SJSA1 (cell line): ENCODE measurements at places on chromosomes 12 and 14. TPM values are rescaled to one million over a fixed set of nuclear protein-coding genes. Genes with fewer than 3 reads are reported as not detected.

Gene PLEKHD1
- 0.03 TPM in 1 of 2 replicates, not detected in the other for total RNA-seq

Gene INHBC
- 0.18 and 0.88 TPM in 2 replicates for total RNA-seq

Gene PMCH
- total RNA-seq, result not detected in 2 replicates

Gene SERPINA12
- total RNA-seq, result not detected in 2 replicates

Gene LMO3
- not detected in 2 replicates for total RNA-seq

Gene SYNDIG1L
- not detected in 2 replicates for total RNA-seq

Gene NRL
- 1.4 TPM in 1 of 2 replicates, not detected in the other for total RNA-seq

Gene GARIN6
- not detected in 2 replicates for total RNA-seq

Gene MMP17
- 3.1 and 3.4 TPM in 2 replicates for total RNA-seq

Gene PTCSC3
- not detected in 2 replicates for total RNA-seq

Gene TOMM20L
- total RNA-seq, result not detected in 2 replicates

Gene SPRING1
- 21.1 and 25.4 TPM in 2 replicates for total RNA-seq

Gene CCDC184
- 10.1 and 11.9 TPM in 2 replicates for total RNA-seq

Gene PPP4R4
- 0.50 and 1.00 TPM in 2 replicates for total RNA-seq

Gene MIP
- total RNA-seq, result 0.08 TPM in 1 of 2 replicates, not detected in the other

Gene TMEM19
- 42.6 and 54.4 TPM in 2 replicates for total RNA-seq

Gene MYL6B
- total RNA-seq, result 71.9 and 97.8 TPM in 2 replicates

Gene HNF1A
- not detected in 2 replicates for total RNA-seq

Gene SERPINA1
- 3.9 and 6.9 TPM in 2 replicates for total RNA-seq

Gene RNASE2
- total RNA-seq, result not detected in 2 replicates

Gene SLC17A8
- not detected in 2 replicates for total RNA-seq

Gene SLCO1B1
- total RNA-seq, result not detected in 2 replicates

Gene POU6F1
- 1.2 and 5.8 TPM in 2 replicates for total RNA-seq

Gene METAP2
- 100 and 104 TPM in 2 replicates for total RNA-seq

Gene GNPNAT1
- 28.3 and 36.0 TPM in 2 replicates for total RNA-seq

Gene SSPN
- total RNA-seq, result 35.6 and 37.1 TPM in 2 replicates
